ENCODE measurements at places on chromosomes 16 and 17. TPM values are rescaled to one million over a fixed set of nuclear protein-coding genes. Genes with fewer than 3 reads are reported as not detected.

KRTAP4-9 gene
- not detected for total RNA-seq

SRCIN1 gene
- total RNA-seq: not detected

SOCS1 gene
- total RNA-seq: 2.3 TPM

TOX3 gene
- total RNA-seq: not detected

PSMD7 gene
- 230 TPM for total RNA-seq

All from psoas muscle (tissue), 8 donors.